ENCODE measurements at places on chromosomes 6 and 20.

DNA sequence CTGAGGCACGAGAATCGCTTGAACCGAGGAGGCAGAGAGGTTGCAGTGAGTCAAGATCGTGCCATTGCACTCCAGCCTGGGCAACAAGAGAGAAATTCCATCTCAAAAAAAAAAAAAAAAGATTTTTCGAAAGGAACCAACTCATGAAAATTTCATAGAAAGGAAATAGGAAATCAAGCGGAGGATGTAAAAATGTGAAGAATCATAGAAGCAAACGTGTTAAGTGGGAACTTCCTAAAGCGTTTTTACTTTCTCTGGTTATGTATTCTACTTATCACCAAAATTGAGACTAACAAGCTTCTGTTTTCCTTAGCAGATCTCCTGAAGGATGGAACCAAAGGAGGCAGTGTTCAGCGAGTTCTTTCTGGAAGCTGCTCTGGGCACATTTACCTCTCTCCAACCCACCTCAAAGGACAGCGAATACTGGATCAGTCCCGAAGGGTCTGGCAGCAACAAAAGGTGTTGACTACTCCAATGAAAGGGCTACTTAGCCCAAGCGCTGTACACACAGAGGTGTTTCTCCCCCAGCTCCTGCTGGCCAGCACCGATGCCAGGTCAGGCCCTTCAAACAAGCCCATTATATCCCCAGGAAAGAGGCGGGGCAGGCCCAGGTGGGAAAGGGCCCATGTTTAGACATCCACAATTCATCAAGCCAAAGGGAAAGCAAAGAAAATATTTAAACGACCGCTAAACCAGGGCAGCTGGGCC is 327.5 kb upstream of the JARID2 start:
- DNase-seq: no peak
- H3K27ac ChIP-seq: no peak overlapping the region
- no peak overlapping the region for H3K4me3 ChIP-seq
- H3K4me1 ChIP-seq: peaks cover 11% of the 10 kb centered on the region
- no peaks in the 10 kb centered on the region for H3K27me3 ChIP-seq
- no peaks in the 10 kb centered on the region for H3K36me3 ChIP-seq

DNA sequence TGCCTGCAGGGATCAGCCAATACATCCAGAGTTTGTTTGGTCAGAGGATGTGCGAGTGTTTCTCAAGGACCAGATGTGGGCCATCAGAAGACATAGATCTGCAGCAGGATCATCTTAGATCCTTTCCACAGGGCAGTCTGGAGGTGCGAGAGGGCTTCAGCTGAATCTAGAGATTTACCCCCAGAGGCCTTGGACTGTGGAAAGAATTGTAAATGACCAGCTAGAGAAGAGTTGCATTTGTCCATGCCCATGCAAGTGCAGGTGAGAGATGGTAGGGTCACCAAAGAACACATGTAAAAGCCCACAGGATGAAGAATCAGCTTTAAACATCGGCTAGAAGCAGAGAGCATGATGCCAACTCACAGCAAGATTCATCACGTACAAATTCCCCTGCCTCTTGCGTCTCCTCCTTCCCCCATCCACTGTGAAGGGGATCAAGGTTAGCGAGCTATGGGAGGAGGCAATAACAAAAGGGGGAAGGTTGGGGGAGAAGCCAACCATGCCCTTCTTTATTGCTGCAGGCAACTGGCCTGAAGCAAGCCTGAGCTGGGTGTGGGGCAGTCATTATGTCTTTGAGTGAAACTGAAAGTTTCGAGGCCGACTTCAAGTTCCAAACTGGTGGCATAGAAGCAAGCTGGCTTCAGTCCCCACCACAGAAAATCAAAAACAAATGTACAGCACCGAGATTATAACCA is 83.5 kb downstream of the SCML4 start:
- no peaks in the 10 kb centered on the region for H3K27me3 ChIP-seq
- peaks cover 31% of the 10 kb centered on the region for H3K4me1 ChIP-seq
- H3K27ac ChIP-seq: peak overlapping the region; percentile 89
- H3K36me3 ChIP-seq: peaks cover 63% of the 10 kb centered on the region
- DNase-seq: no peak

GRCh38 chr20:32891926-32892660 is 33.4 kb downstream of the EFCAB8 start:
- no peaks in the 10 kb centered on the region for H3K27me3 ChIP-seq
- no peak overlapping the region for H3K27ac ChIP-seq
- no peak overlapping the region for H3K4me3 ChIP-seq
- no peaks in the 10 kb centered on the region for H3K4me1 ChIP-seq
- DNase-seq: no peak
- H3K36me3 ChIP-seq: no peaks in the 10 kb centered on the region

DNA sequence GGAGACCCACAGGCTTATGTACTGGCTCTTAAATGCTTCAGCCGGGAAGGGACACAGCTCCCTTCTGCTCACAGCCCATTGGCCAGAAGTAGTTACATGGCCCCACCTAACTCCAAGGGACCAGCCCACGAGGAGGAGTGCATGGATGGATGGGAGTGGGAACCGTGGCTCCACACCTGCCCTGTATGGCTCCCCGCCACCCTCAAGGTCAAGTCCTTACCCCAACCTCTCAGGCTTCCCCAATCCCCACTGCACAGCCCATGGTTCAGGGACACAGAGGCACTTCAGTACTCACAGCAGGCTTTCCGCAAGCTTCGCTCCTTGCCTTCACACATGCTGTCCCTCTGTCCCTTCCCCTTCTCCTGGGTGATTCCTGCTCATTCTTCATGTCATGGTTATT is 137.9 kb upstream of the KCNG1 start:
- H3K27ac ChIP-seq: no peak overlapping the region
- no peak overlapping the region for H3K4me3 ChIP-seq
- H3K36me3 ChIP-seq: no peaks in the 10 kb centered on the region
- DNase-seq: no peak
- H3K27me3 ChIP-seq: peaks cover 13% of the 10 kb centered on the region

GRCh38 chr20:47610247-47610944 is 108.7 kb downstream of the NCOA3 start:
- no peak for DNase-seq
- peaks cover 48% of the 10 kb centered on the region for H3K36me3 ChIP-seq
- H3K27me3 ChIP-seq: no peaks in the 10 kb centered on the region
- peak overlapping the region; percentile 65 for H3K4me3 ChIP-seq

DNA sequence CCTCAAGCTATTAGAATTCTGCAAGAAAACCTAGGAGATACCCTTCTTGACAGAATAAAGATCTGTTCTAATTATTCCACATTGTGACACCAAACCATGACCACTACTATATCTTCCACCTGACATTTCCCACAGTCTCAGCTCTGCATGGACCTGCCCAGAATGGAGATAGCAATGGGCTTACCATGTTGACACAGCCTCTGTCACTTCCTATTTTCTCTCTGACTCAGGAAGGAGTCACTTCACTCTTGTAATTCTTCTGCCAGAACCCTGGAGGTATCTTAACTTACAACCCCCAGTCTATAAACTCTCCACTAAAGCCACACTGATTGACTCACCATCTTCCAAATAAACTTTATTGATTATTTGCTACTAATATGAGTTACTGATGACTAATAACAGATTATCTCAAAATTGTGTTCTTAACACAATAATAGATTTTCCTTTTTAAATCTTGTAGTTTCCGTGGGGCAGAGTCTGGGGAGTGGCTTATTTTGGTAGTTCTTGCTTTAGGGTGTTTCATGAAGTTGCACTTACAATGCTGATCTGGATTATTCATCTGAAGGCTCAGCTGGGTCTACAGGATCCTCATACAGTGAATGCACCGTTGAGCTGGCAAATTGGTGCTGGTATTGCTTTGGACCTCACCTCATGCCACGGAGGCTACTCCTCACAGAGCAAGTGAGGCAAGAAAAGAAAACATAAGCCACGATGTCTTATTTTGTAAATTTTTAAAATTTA is 869.9 kb downstream of the KIF16B start:
- no peak for DNase-seq
- H3K27ac ChIP-seq: no peak overlapping the region
- peaks cover 2% of the 10 kb centered on the region for H3K27me3 ChIP-seq
- peaks cover 4% of the 10 kb centered on the region for H3K4me1 ChIP-seq

DNA sequence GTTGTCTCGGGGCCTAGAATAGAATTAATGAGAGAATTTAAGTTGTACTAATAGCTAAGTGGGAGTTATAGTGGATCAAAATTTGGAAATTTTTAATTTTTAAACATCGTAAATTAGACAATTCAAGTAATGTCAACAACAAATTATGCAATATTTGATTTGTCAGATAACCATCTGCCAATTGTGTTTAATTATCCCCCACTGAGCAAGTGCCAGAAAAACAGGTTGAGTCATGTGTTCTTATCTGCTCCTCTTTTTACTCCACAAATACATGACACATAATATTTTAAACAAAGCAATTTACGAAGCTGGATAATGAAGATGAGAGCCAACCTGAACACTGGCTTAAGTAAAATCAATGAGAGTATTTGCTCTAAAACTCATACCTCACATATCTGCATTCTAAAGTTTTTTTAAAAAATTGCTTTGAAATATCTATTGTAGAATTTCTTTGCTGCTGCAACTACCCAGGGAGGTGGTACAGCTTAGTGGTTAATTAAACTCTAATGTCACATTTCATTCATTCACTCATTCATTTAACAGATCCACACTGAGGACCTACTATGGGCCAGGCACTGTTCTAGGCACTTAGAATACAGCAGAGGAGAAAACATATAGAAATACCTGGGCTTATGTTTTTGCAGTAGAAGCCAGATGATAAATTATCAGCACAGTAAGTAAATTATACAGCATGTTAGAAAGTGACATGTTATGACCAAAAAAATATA is 57.1 kb upstream of the MAP7 start:
- no peaks in the 10 kb centered on the region for H3K27me3 ChIP-seq
- DNase-seq: no peak
- peaks cover 74% of the 10 kb centered on the region for H3K36me3 ChIP-seq
- no peak overlapping the region for H3K27ac ChIP-seq
- H3K4me1 ChIP-seq: peaks cover 3% of the 10 kb centered on the region

DNA sequence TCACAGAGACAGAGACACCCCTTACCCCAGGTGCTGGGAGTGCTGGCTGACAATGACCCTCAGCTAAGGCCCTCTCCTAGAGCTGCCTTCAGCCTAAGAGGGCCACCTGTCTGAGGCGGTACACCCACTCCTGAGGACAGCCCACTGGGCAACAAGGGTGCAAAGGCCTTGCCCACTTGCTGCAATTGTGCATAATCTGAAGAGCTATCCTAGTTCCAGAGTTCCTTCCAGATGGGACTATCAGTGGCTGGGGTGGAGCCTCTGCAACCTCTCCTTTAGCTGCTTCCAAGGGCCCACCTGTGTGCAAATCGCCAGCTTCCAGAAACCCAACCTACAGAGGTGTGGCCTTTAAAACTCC is 87.5 kb downstream of the PREX1 start:
- no peak for DNase-seq
- H3K27ac ChIP-seq: peak overlapping the region; percentile 83
- H3K4me1 ChIP-seq: peaks cover 58% of the 10 kb centered on the region
- H3K27me3 ChIP-seq: no peaks in the 10 kb centered on the region

DNA sequence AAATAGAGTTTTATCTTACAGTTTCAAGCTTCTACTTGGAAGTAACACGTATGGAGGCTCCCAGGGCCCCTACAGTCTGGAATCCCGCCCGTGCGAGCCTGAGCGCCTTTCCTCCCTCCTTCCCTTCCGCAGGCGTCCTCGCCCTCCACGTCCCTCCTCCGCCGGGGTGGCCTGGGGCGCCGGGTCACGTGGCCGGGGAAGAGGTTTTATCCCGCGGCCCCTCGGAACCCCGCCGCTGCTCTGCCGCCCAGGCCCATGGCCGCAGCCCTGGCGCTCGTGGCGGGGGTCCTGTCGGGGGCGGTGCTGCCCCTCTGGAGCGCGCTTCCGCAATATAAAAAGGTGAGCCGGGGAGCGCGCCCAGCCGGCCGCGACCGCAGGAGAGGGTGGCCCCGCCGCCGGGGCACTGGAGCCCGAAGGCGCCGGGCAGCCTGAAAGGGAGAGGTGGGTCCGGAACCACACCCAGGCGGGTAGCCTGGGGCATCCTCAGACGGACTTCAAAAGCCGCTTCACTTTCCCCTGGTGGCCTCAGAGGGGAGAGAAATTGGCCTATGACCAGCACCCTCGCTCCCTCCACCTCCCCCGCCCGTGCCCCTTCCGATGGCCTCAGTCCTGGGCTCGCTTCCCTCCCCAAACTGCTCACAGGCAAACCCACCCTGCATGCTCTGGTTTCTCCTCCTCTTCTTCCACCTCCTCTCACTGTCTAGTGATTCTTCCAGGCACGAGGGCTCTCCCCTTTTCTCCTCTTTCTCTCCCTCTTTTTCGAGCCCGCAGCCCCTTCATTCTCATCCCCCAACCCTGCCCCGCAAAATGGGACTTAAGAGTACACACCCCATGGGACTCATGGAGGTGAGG is at the start of gene CLPSL2:
Gene CLPSL2, plus strand, starts transcription at position 235 of the 852 bp plus-strand sequence. Its CDS starts 21 bp downstream, at position 256.
- peaks cover 6% of the 10 kb centered on the region for H3K27me3 ChIP-seq
- no peaks in the 10 kb centered on the region for H3K36me3 ChIP-seq
- DNase-seq: peak; percentile 33
- peak within 1 kb of the TSS; percentile 77 for H3K4me3 ChIP-seq

- H3K36me3 ChIP-seq: peaks cover 37% of the 10 kb centered on the region
- H3K27ac ChIP-seq: no peak overlapping the region
- no peak overlapping the region for H3K4me3 ChIP-seq
- peaks cover 19% of the 10 kb centered on the region for H3K4me1 ChIP-seq
- no peak for DNase-seq
Measured at GRCh38 chr6:149078211-149078782, 239.2 kb upstream of the TAB2 start.

- H3K27me3 ChIP-seq: peaks cover 44% of the 10 kb centered on the region
- peaks cover 3% of the 10 kb centered on the region for H3K36me3 ChIP-seq
- DNase-seq: no peak
- no peak overlapping the region for H3K27ac ChIP-seq
- H3K4me3 ChIP-seq: no peak overlapping the region
- H3K4me1 ChIP-seq: peaks cover 30% of the 10 kb centered on the region
Measured at GRCh38 chr20:31606804-31607639, 1.9 kb downstream of the ID1 start.

DNA sequence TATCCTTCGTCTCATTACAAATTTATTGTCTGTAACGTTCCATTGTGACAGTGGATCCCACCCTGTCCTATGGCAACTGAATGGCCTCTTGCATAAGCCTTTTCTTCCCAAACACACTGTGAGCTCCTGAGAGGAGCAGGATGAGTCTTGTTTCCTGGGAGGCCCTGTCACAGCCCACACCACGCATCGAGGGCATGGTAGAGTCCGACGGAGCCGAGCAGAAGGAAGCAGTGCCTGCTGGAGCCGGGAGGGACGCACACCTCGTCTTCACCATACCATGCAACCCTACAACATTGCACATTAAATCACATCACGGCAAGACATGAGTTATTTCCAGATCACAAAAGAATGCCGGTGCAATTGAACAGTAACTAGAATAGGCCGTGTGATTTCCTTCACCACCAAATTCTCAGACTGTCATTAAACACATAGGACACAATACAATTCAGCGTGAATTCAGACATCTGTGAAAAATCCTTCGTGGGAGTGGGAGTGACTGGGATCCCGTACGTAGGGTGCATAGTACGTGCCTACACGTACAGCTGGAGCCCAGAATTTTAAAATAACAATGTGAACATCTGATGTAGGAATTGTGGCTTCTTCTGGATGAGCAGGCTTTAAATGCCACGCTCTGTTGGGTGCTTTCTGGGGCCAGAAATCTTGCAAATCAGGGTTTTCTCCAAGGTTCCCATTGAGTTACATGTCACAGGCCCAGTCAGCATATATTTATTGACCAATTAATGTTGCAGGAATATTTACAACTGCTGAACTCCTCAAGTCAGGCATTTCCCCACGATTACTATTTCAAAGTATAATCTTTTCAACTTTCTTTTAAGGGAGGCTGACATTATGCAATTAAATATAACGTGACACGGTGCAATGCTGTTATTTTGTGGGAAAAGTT is 201.8 kb downstream of the TTLL2 start:
- H3K27me3 ChIP-seq: peaks cover 10% of the 10 kb centered on the region
- no peak overlapping the region for H3K4me3 ChIP-seq
- DNase-seq: no peak
